ENCODE measurements at places on chromosomes 16 and 17.

- no peak for DNase-seq
Measured at GRCh38 chr17:72901657-72902056, 190.8 kb downstream of the SLC39A11 start.

- DNase-seq = no peak
Measured at GRCh38 chr16:52022177-52022576, 524.8 kb downstream of the TOX3 start.

DNA sequence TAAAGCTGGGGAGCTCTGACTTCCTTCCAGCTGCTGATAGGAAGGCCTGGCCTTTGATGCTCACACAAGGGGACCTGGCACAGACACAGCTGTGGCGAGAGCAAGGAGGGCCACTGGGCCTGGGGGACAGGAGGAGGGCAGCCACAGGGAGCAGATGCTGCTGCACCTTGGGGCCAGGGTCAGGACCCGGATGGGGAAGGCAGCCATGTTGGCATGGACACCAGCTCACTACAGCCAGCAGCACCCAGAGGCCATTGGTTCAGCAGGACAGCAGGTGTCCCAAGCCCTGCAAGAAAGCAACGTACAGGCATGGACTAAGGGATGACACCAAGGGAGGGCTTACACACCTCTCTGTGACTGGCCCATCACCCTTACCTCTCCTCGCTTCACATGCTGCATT is 8.0 kb upstream of the RNF112 start:
- DNase-seq = no peak

DNA sequence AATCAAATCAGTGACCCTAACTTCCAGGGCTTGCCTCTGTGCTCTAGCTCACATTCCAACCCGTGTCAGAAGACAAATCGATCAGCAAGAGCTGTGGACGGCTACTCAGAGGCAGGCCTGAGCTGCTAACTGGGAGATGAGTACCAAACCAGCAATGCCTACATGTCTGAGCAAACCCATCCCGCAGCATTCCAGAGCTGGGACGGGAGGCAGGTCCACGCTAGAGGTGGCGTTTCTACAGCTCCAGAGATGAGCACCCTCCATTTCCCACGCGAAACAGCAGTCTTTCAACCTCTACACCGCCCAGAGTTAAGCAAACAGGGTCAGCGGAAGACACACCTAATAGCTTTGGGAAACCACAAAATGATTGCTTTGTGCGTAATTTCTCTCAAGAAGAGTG is 6.5 kb downstream of the NXN start:
- DNase-seq = no peak

DNA sequence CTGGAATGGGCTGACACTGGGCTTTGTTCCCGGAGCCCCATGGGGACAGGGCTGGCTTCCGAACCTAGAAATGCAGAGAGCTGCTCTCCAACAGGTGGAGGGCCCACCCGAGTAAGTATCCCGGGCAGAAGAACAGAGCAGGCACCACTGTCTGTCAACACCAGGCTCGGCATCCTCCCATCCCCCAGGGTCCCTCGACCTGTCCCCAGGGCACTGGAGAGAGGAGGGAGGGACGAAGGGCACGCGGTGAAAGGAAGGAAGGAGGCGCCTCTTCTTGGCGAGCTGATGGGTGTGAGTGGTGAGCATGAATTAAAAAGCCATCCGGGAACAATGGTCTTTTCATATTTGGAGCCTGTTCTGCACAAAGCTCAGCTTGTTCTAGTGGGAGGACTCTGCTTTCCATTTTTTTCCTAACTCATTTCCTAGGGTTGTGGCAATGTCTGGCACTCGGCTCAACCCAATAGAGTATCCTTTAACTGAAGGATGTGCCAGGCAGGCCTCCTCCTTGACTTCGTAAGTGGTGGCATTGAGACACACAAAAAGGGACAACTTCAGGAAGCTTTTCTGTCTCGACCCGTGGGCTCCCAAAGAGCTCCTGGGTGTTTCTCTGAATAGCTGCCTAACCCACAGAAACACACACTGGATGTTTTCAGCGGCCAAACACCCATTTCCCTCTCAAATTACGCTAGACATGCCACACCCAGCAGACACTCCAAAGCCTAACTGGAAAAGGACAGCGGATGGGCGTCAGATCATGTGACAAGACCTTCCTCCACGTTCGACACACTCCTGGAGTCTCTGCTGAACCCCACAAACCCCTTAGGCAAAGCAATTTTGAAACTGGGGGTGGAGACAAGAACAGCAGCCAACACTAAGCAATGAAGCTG is 47.7 kb downstream of the ZFHX3 start:
- DNase-seq = peak; percentile 9

GRCh38 chr16:86781046-86781445 is 202.7 kb downstream of the FOXL1 start:
- no peak for DNase-seq

DNA sequence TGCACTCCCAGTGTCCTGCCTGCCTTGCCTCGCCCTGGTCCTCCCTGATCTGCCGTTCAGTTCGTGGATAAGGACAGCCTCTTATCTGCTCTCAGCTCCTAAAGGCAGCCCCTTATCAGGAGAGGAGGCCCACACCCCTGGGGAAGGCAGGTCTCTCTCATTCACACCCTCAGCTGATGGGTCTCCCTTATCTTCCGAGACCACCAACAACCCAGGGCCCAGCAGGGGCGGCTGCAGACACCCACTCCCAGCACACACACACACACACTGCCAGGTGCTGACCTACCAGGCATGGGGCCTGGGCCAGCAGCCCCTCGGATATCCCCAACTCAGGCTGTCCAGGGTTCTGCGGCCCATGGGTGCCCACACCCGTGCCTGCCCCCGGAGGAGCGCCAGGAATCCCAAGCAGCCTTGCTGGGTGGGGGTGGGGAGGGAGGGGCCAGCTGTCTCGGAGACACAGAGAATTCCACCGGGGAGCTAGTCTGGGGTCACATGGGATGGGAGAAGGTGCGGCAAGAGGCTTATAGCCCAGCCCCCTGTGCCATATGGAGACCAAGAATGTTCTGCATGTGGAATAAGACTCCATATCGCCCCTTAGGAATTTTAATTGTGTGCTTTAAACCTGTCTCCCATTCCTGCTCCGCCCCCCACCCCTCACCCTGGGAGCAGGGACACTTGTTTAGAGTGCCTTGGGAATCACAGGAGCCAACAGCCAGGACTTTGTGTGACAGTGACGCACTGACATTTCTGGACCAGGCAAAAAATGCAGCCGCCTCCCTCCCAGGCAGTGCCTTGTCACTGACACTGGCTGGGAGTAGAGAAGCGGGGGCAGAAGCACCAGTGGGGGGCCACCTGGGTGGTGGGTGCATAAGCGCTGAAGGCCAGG is 41.9 kb upstream of the EMP2 start:
- no peak for DNase-seq

DNA sequence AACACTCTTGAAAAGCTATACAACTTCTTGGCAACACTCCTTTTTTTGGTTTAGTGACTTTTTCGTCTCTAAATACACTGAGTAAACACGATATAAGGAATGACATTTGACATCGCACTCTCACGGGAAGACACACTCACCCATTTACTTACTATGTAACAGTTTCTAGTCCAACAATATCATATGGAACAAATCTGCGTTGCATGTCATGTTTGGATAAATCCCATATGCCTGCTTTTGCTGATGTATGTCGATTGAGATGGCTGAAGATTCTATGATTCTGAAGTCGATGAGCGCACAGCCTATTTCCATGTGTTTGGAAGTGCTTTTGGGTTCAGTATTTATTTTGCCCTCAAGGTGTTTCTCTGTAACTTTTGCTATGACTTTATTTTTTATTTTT is 18.2 kb downstream of the ITGAE start:
- no peak for DNase-seq

- DNase-seq = no peak
Measured at GRCh38 chr17:21512307-21513011, 136.3 kb downstream of the KCNJ12 start.

GRCh38 chr17:21394265-21394664 is 18.1 kb downstream of the KCNJ12 start:
- DNase-seq = no peak

- no peak for DNase-seq
Measured at GRCh38 chr17:75814900-75815373, 29.3 kb downstream of the UNC13D start.

- DNase-seq = no peak
Measured at GRCh38 chr17:48376682-48377325, 53.2 kb downstream of the SKAP1 start.

- DNase-seq = no peak
Measured at GRCh38 chr16:74756203-74756602, 18.4 kb downstream of the FA2H start.

DNA sequence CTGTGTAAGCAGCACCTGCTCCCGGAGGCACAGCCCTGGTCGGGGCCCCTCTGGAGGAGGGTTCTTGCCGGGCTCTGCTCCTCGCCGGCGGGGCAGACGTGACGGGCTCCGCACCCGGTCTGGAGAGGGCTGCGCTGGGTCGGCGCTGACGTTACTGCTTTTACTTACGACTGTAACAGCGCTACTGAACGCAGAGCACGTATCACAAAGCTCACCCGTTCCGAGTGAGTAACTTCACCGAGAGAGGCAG is 1.3 kb upstream of the RAB40C start:
- no peak for DNase-seq

DNA sequence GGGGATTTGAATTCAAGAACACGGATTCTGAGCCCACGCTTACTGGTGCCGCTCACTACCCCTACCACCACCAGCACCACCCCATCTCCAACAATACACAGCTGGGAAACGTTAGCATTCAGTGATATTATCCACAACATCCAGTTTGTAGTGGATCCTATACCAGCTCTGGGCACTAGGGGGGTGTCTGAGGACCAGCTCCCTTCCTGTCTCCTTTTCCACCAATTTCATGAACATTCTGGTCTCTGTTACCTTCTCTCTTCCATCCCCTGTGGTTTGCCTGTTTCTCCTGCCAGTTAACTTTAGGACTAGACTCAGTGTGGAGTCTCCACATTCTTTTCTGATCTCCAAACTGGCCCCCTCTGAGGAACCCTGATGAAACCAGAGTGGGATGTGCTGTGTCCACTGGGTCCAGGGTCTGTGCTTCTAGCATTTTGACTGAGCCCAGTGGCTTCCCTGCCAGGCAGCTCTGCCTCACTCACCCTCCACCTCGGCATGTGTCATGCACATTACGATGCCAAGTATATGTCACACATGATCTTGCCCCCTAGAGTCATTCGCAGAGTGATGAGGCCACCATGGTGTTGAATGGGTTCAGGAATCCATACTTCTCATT is 187.0 kb upstream of the CDH13 start:
- no peak for DNase-seq

GRCh38 chr17:83099086-83099555 is 19.7 kb downstream of the METRNL start:
- no peak for DNase-seq

DNA sequence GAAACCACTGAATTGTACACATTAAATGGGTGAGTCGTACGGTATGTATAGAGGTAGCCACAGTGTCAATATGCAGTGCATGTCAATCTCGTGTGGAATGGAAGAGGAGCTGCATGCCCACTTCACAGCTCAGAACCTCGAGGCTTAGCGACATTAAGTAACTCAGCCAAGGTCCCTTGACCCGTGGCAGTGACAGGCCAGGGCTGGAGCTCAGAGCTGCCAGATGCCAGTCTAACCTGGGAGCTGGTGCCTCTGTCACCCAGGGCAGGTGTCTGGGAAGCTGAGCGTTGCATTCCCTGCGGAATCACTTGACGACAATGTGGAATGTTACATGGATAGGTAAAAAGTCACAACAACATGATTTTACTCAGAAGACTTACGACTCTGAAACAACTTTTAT is 298.1 kb downstream of the FOXL1 start:
- DNase-seq = no peak

GRCh38 chr17:67682196-67682595 is 35.5 kb upstream of the NOL11 start:
- no peak for DNase-seq

GRCh38 chr17:50015146-50015545 is 20.1 kb upstream of the DLX3 start:
- DNase-seq = no peak

GRCh38 chr16:76964464-76965154 is 226.4 kb upstream of the MON1B start:
- DNase-seq = no peak

DNA sequence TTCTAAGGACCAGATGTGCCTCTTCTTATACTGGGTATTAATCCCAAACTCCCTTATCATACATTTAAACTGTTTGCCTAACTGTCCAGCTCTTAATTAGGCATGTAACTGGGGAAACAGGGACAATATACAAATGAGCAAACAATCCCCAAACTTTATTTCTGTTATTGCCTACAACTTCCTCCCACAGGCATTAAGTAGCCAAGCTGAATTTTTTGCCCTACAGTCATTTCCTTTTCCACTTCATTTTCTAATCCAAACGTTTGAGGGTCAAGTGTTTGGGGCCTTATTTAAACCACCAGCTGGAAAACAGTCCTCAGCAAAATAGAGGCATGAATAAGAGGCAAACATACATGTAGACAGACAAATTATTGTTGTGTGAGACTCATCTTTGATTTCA is 77.4 kb upstream of the CCL2 start:
- no peak for DNase-seq

- peak; percentile 37 for DNase-seq
Measured at GRCh38 chr16:17467923-17468540, 2.7 kb downstream of the XYLT1 start.

GRCh38 chr16:74034862-74035261 is 261.8 kb upstream of the PSMD7 start:
- DNase-seq = no peak

GRCh38 chr17:80163336-80163735 is 6.5 kb upstream of the CARD14 start:
- no peak for DNase-seq

- DNase-seq = no peak
Measured at GRCh38 chr16:14351647-14352046, 278.4 kb downstream of the PARN start.

GRCh38 chr17:33175562-33175961 is 117.5 kb downstream of the ASIC2 start:
- DNase-seq = no peak

DNA sequence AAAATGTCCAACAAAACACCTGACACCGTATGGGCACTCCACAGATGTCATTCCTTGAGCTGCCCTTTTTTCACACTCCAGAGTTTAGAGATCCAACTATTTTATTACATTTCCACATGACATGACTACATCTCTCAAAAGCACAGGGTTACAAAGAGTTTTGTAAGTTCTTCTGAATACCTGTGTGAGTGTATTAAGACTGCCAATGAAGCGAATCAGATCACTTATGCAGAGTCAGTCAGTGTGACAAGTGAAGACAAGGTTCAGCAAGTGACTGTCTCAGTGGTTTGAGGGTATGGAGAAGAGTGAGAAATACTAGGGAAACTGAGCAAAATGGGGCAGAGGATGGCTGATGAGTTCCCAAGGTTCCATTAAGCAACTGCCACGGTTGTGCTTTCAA is 8.4 kb downstream of the SDR42E1 start:
- DNase-seq = no peak
